CD4-positive, alpha-beta T cell (primary cell): ENCODE measurements at places on chromosomes 7 and 10.

- DNase-seq = no peak
Measured at GRCh38 chr10:32210306-32211045, 136.5 kb downstream of the EPC1 start.

DNA sequence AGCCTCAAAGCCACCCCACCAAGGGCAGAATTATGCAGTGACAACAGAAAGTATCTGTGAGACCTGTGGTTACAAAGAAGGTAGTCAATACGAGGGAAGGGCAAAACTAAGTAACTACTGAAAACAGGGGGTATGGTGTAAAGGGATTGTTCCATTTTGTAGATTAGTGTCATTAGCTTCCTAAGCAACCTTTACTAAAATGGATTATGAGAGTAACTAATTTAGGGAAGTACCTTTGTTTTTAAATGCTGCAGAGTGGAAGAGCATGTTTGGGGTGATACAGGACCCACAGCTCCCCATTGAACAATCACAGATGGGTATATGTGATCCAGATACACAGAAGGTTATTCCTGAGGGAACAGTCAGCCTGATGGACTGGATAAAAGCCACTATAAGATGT is 51.3 kb upstream of the TAC1 start:
- no peak for DNase-seq

- DNase-seq = no peak
Measured at GRCh38 chr10:125399289-125399688, 238.9 kb upstream of the CTBP2 start.

DNA sequence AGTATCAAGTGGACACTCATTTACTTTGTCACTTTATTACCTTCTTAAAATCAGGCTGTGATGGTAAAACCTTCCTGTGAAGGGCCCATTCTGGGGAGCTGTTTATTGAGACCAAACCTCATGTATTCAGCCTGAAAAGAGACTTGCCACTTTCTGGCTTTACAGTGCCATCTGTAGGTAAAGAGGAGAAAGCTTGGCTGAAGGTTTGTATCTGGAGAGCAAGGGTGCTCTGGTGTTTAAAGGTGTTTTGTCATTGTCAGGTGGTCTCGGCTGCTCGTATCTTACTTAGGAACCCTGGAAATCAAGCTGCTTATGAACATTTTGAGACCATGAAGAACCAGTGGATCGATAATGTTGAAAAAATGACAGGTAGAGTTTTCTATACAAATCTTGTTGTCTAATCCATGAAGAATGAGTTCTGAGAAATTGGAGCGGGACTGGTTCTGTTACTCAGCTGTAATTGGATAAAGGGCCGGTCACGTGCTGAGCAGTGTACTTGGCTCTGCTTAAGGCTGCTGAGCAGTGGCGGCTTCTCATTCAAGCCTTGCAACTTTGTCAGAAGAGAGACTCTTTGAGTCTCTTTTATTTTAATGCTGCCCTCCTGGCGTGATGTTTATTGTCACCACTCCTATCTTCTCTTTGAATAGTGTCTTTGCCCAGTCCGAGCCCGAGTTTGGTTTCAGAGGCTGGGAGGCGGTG is 46.9 kb downstream of the AP3M1 start:
- no peak for DNase-seq

GRCh38 chr10:804787-805619 is 115.5 kb upstream of the DIP2C start:
- DNase-seq = no peak

GRCh38 chr7:44455155-44455554 is 35.3 kb downstream of the NUDCD3 start:
- DNase-seq = no peak
